Endothelial cell (in vitro differentiated cells): ENCODE measurements at places on chromosomes 3 and 15. TPM values are rescaled to one million over a fixed set of nuclear protein-coding genes. Genes with fewer than 3 reads are reported as not detected.

The RCN2 gene
- 76.1 TPM for total RNA-seq

The SNX33 gene
- 17.3 TPM for total RNA-seq

The PPP2R3A gene
- 19.3 TPM for total RNA-seq

The KBTBD13 gene
- not detected for total RNA-seq

The MAN2C1 gene
- total RNA-seq, result 237 TPM

The SH3GL3 gene
- 9.4 TPM for total RNA-seq

- no peak for DNase-seq
- no peaks in the 10 kb centered on the region for H3K4me1 ChIP-seq
- peaks cover 20% of the 10 kb centered on the region for H3K36me3 ChIP-seq
- no peak overlapping the region for H3K27ac ChIP-seq
- no peak overlapping the region for H3K4me3 ChIP-seq
Observed at GRCh38 chr3:130948929-130949328, 55.0 kb downstream of the ATP2C1 start.

GRCh38 chr15:31435912-31436628 lies 109.4 kb downstream of the KLF13 start:
- H3K4me1 ChIP-seq, result peaks cover 24% of the 10 kb centered on the region
- no peak for DNase-seq
- H3K36me3 ChIP-seq, result no peaks in the 10 kb centered on the region
- H3K27me3 ChIP-seq, result peaks cover 7% of the 10 kb centered on the region
- no peak overlapping the region for H3K27ac ChIP-seq

DNA sequence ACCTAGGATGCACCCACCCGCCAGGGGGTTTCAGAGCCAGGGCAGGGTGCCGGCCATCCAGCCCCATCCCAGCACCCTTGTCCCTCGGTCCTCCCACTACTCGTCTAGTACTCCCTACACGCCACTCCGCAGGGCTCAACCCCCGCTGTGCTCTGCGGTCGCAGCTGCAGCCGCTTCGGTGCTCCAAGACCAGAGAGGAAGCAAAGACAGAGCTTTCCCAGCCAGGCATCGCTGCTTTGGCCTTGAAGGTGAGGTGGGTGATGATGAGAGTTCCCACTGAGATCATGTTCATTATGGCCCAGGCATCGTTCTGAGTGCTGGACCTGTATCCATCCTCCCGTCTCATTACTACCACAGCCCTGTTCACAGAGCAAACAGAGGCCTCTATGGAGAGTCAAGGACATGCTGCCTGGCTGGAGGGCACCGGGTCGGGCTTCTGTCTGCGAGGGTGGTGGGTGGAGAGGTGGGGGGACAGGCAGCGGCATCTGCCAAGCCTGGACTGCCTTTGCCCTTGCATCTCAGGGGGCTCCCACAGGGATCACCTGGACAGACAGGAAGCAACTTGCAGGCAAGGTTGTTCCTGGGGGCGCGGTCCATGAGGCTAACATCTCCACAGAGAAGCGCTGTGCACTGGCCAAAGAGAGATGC lies 66.9 kb downstream of the KLF13 start:
- no peak for DNase-seq
- H3K4me1 ChIP-seq, result peaks cover 9% of the 10 kb centered on the region
- peaks cover 15% of the 10 kb centered on the region for H3K27me3 ChIP-seq
- H3K36me3 ChIP-seq, result no peaks in the 10 kb centered on the region

DNA sequence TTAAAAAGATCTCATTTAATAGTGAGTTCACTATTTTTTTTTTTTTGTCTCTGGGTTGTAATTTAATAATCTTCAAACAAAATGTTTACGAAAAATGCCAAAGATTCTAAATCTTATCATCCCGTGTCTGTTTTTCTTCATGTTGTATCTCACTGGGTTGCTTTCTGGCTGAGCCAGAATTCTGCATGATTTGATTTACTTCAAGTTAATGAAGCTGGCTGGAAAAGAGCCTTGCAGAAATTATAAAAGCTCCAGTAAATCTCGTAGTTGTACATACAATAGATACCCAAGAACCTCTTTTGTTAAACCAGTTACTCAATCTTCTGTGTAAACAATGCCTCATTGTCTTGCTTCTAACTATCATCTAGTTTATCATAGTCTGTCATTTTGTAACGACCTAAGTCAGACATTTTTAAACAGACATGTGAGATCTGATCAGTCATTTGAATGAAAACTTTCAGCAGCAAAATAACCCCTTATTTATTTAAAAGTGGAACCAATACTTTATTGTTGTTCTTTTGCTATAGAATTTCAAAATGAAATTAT lies 249.0 kb downstream of the MCTP2 start:
- H3K4me3 ChIP-seq, result no peak overlapping the region
- H3K27ac ChIP-seq, result no peak overlapping the region
- no peak for DNase-seq

DNA sequence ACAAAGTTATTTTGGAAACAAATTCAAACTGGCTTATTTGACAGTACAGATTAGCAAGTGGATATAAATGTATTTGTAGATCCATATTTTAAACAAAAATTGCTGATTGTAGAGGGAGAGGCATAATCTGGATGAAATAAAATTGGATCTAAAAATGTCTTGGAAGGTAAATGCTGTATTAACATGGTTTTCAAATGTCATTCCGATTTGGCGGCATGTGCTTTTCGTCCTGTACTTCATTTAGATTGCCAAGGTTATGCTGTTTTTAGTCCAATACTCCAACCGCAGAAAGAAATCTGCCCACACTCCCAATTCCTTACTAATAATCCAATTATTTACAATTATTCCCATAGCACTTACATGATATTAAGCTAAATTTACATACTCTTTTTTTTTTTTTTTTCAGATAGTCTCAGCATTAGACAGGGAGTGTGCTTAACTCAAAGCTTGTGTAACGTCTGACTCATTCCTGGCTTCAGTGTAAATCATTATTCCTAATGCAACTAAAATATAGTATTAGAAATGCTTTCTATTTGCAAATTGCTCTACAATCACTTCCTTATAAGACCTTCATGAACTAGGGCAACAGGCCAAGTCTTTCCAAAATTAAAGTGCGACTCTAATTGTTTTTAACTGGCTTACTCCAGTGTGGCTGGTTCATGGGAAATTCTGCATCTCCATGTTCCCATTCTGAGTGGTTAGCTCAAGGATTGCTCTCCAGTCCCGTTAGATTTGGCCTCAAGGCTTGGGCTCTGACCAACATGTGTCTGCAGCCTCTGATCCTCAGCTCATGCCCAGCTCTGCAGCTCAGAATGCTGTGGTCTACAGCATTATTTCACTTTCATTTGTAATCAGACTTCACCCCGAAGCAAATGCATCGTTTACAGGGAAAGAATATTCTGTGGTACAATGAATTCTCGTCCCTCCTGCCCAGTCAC lies 103.9 kb downstream of the FBN1 start:
- no peak for DNase-seq
- no peak overlapping the region for H3K27ac ChIP-seq
- H3K4me1 ChIP-seq, result peaks cover 11% of the 10 kb centered on the region

DNA sequence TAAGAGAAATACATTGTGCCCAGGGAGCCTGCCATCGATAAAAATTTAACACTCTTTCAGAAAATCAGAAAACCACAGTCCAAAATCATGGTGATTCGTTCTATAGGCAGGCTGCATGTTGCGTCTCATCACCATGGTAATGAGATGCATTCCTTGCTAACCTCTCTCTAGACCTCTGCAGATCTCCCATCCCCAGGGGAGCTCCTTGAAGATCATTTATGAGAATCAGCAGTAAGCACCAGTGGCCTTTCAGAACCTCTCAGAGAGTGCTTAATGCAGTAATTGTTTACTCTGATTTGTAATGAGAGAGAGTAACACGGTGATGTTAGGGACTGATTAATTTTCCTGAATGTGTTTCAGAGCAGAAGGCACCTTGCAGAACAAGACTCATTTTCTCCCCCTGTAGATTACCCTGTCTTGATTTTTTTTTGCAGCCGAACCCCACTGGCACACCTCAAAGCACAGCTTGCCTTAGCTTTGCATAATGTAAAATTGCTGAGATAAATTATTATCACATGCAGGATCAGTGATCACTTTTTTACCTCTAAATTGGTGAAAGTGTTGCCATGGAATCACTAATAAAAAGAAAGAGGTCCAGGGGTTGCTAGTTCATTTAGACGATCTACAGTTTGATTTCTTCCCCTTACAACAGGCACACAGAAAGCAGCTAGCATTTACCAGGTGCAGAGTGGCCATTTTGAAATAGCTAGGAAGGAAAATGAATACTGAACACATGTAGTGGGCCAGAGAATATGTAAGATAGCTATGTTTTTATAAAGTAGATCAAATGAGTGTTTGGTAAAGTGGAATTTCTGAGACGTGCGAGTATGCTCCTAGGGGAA lies 98.9 kb upstream of the CHL1 start:
- DNase-seq, result no peak
- no peak overlapping the region for H3K27ac ChIP-seq
- H3K4me1 ChIP-seq, result no peaks in the 10 kb centered on the region
- no peak overlapping the region for H3K4me3 ChIP-seq
- H3K36me3 ChIP-seq, result no peaks in the 10 kb centered on the region

DNA sequence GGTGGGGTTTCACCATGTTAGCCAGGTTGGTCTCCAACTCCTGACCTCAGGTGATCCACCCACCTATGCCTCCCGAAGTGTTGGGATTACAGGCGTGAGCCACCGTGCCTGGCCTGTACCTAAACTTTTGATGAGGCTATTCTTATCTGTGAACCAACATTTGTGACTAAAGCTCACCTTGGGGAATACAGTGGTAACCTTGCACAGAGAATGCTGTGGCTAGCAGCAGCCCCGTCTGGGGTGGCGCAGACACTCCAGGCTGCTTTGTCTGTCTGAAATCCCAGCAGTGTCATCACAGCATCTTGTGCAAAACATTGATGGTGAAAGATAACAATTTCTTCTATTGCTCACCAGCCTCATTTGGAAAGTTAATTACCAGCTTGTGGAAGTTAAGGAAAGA lies 58.9 kb downstream of the CMTM8 start:
- no peak for DNase-seq
- H3K4me3 ChIP-seq, result no peak overlapping the region
- H3K27me3 ChIP-seq, result peaks cover 10% of the 10 kb centered on the region

- no peak overlapping the region for H3K27ac ChIP-seq
- peaks cover 8% of the 10 kb centered on the region for H3K4me1 ChIP-seq
- H3K27me3 ChIP-seq, result no peaks in the 10 kb centered on the region
Observed at GRCh38 chr3:185221203-185221602, 32.6 kb downstream of the EHHADH start.

DNA sequence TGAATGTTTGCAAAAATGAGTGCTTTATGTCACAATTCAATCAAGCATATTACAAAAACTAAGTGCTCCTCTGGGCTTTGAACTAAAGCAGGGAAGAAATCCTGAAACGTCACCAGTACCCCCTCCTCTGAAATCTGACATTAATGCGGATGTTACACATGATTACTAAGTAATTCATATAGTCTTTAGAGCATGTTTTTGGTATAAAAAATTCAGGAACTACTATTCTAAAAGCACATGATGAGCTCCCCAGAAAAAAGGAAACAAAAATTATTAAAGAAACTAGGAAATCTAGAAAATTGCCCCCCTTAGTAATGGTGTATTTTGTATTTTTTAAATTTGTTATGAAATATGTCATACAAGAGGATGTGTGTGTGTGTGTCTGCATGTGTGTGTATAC lies 87.7 kb downstream of the MYO5A start:
- peaks cover 1% of the 10 kb centered on the region for H3K27me3 ChIP-seq
- no peak overlapping the region for H3K4me3 ChIP-seq
- H3K27ac ChIP-seq, result no peak overlapping the region
- no peak for DNase-seq
- peaks cover 2% of the 10 kb centered on the region for H3K4me1 ChIP-seq

DNA sequence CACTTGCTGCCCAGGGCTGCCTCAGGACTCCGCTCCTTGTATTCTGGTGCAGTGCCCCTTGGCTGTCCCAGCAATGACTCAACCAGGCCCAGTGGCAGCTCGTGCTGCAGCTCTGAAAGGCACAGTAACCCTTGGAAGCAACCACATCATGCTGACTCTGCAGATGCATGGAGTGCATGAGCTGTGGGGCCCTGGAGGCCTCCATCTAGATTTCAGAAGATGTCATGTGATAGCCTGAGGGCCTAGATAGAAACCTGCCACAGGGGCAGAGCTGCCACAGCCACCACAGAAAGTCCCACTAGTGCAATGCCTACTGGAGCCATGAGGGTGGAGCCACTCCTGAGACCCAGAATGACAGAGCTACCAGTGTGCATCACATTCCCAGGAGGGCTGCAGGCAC lies 117.1 kb upstream of the SMAD3 start:
- H3K27ac ChIP-seq, result no peak overlapping the region
- H3K4me3 ChIP-seq, result no peak overlapping the region
- DNase-seq, result no peak
- no peaks in the 10 kb centered on the region for H3K36me3 ChIP-seq
- no peaks in the 10 kb centered on the region for H3K4me1 ChIP-seq

DNA sequence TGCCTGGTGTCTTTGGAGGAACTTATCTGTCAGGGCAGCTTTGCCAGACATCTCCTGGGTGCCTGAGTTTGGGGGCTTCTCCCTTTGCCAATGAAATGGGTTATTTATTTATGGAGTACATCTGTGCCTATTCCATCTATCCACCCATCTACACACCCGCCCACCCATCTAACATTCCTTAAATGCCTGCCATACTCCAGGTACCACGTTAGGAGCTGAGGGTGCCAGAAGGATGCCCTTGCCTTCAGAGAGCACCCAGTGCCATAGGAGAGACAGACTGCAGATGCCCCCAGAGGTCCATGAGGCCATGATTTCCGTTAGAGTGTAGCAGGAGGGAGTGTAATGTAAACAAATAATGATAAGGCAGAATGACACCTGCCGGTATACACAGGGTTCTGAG lies 21.8 kb upstream of the KIF23 start:
- no peak overlapping the region for H3K4me3 ChIP-seq
- H3K27ac ChIP-seq, result no peak overlapping the region
- H3K4me1 ChIP-seq, result no peaks in the 10 kb centered on the region
- DNase-seq, result no peak
